NCI-H774 (cell line): ENCODE measurements at places on chromosomes 4 and X.

- no peak for DNase-seq
These were observed 99.2 kb downstream of the TSPAN7 start for GRCh38 chrX:38660395-38661102.

- no peak for DNase-seq
These were observed 276.9 kb downstream of the PTTG2 start for GRCh38 chr4:38237139-38237538.

DNA sequence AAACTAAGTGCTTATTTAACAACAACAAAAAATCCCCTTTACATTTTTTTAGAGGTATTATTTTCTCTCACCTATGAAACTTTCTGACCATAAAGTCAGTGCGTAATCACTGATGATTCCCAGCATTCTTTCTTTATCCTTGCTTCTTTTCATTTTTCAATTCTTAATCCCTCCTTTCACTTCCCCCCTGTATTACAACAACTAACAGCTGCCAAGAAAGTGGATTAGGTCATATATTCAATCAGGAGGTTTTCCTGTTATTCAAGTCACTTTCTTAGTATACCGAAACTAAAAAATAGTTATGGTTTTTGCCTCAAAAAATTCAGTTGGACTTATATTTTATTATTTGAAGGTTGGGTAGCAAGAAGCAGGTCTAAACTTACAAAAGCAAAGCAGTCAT lies 2.1 kb upstream of the STAP1 start:
- DNase-seq = no peak

DNA sequence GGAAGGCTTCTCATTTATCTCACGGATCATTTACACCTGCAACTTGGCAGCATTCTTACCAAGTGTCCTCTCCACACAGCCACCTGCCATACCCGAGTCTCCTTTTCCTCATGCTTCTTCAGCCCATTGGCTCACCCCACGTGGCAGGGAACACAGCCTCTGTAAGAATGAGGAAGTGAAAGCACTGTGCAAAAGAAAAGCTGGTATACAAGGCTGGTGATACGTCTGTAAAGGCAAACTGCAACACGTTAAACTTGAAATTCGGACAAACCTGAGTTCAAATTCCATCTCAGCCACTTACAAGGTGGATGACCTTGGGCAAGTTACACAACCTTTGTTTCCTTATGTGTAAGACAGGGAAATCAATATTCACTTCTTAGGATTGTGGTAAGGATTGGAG lies 164.0 kb upstream of the RASGEF1B start:
- no peak for DNase-seq

- no peak for DNase-seq
These were observed 103.8 kb upstream of the PCDH10 start for GRCh38 chr4:133045288-133045687.

- DNase-seq = no peak
These were observed 374.2 kb upstream of the F9 start for GRCh38 chrX:139156356-139156755.

DNA sequence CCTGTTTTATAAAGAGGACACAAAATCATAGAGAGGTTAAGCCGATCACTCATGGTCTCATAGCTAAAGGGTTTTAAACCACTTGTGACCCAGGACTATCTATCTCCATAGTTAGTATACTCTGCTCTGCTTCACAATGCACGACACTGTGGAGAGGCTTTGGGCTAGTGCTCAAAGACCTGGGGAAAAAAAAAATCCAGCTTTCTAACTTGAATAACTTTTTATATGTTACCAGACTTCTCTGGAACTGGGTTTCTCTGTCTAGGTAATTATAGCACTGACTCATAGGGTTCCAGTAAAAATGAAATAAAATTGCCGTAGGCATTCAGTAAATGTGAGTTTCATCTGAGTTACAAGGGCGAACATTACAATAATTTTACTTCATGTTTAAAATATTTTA lies 273.7 kb upstream of the TECRL start:
- DNase-seq = no peak

DNA sequence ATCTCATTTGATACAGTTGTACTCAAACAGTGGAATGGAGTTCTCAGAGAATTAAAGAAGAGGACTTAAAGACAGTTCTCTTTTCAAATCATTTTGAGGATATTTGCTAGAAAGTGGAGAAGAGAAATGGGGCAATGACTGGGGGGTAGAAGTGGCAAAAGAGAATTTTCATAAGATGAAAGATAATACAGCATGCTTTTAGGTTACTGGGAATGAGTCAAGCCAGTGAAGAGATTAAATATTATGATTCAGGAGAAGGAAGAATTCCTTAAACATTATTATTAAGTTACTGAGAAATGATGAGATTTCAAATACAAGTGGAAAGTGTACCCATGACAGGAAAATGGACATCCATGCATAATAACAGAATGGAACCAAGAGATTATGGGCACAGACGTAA lies 219.0 kb upstream of the DKK2 start:
- DNase-seq = no peak

DNA sequence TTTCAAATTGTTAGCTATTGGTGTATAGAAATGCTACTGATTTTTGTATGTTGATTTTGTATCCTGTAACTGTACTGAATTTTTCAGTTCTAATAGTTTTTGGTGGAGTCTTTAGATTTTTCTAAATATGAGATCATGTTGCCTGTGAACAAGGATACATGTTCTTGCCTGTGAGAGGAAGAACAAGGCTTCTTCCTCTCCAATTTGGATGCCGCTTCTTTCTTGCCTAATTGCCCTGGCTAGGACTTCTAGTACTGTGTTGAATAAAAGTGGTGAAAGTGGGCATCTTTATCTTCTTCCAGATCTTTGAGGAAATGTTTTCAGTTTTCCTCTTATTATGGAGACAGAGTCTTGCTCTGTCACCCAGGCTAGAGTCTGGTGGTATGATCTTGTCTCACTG lies 16.2 kb upstream of the NAP1L5 start:
- no peak for DNase-seq

GRCh38 chr4:41640906-41641305 lies 102.9 kb downstream of the LIMCH1 start:
- DNase-seq = no peak

GRCh38 chr4:38266616-38267015 lies 306.4 kb downstream of the PTTG2 start:
- no peak for DNase-seq

- no peak for DNase-seq
These were observed 502.4 kb downstream of the NLGN4X start for GRCh38 chrX:5726224-5726623.

DNA sequence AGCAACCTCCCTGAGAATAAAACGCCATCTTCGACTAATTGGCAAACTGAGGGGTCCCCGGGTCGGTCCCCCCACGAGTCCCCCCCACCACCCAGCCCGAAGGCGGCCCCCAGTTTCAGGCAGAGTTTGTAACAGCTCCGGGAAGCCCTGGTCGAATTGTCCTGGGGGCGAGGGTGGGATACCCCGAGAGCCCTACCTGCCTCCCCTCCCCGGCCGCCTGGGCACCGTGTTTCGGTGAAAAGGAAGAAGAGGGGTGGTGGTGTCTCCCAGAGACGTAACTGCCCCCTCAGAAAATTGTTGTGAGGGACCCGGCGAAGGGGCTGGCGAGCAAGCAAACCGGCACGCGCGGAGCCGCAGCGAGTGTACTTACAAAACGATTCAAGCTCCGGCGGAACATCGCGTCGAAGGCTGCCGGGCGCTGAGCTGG lies 1.2 kb downstream of the ATP11C start:
- DNase-seq = no peak

- no peak for DNase-seq
These were observed 73.0 kb upstream of the HPGD start for GRCh38 chr4:174595141-174595929.

- no peak for DNase-seq
These were observed 22.3 kb downstream of the NKX1-1 start for GRCh38 chr4:1383728-1384591.

- peak; percentile 23 for DNase-seq
These were observed 103.9 kb downstream of the MAML3 start for GRCh38 chr4:140049849-140050637.

DNA sequence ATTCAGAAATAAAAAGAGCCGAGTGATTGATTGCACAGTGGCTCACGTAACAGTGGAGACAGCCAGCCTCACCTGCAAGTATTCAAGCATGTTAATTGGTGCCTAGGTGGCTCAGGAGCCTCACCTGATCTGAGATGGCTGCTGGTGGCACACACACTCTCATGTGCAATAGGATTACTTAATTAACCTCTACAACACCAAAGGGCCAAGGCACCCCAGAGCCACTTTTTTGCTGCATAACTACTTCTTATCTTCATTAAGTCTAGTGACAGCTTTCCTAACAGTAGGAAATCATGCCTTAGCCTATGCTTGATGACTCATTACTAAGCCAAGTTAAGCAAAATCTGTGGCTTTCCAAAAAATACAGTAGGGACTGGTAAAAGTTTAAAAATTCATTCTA lies 117.3 kb upstream of the NOCT start:
- peak; percentile 70 for DNase-seq

GRCh38 chr4:113759696-113760093 lies 1.8 kb downstream of the CAMK2D start:
- DNase-seq = no peak

GRCh38 chr4:8239226-8239625 lies 30.3 kb upstream of the HTRA3 start:
- DNase-seq = no peak

DNA sequence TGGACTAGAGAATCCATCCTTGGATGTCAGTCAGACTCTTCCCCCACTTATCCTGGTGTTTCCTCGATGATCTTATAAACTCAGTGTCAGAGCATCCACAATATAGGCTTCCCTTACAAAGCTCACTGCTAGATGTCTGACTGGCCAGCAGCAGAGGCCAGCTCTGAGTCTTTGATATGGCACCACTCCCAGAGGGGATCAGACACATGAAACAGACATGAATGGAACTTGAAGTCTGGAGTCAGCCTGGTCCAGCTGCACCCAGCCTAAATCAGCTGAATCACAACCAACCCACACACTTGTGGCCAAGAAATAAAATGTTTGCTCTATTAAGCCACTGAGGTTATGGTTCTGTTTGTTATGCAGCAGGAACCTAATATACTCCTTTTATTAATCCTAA lies 129.6 kb upstream of the MED14 start:
- DNase-seq = no peak

GRCh38 chrX:147850875-147851274 lies 60.8 kb upstream of the FMR1 start:
- DNase-seq = no peak

GRCh38 chr4:132071815-132072214 lies 1077.3 kb upstream of the PCDH10 start:
- DNase-seq = no peak

GRCh38 chr4:102500696-102501446 lies at the start of gene NFKB1:
Gene NFKB1, plus strand, starts transcription at chr4:102501359. Its CDS starts 24,160 bp downstream, at chr4:102525519.
- peak; percentile 16 for DNase-seq

DNA sequence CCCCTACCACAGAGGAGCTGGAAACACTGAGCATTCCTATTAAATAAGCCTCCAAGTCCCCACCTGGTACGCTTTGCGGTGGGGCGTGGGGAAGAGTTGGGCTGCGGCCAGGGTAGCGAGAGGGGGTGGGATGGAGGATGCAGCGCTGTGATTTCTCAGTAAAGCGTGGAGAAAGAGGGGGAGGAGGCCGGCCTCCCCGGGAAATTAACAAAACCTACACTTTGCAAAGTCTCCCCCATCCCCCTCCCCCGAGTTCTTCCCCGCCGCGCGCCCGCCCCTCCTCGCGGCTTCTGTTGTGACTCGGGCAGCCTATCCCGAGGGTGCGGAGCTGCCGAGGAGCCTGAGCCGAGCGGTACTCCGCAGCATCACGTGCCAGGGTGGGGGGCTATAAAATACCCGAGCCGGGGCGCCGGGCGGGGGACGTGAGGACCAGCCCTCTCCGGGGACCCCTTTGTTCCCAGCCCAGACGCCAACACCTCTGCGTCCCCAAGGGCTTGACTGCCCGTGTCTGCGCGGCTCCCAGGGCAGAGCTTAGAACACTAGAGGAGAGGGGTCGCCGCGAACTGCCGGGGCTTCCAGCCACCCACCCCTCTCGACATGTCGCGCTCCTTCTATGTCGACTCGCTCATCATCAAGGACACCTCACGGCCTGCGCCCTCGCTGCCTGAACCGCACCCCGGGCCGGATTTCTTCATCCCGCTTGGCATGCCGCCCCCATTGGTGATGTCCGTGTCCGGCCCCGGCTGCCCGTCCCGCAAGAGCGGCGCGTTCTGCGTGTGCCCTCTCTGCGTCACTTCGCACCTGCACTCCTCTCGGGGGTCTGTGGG lies at the start of gene GSX2:
Gene GSX2, plus strand, starts transcription at position 416 of the 827 bp plus-strand sequence. Its CDS starts 182 bp downstream, at position 598.
- DNase-seq = no peak

DNA sequence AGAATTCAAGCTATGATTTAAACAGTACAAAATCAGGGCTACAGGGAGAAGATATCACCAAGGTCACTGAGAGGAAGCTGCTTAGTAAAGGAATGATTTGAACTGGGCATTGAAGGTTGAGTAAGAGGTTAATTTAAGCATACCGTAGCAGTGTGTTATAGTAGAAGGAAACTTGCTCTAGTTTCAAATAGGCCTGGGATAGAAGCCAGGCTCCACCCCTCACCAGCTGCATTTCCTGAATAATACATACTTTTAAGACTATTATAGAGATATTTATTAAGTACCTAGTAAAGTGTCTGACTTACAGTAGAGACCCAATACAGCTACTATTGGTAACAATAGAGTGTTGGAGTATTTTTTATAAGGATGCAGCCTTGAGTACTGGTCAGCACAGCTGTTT lies 118.0 kb upstream of the GLRA2 start:
- DNase-seq = no peak

- DNase-seq = no peak
These were observed 5.7 kb downstream of the SPON2 start for GRCh38 chr4:1166509-1167243.

DNA sequence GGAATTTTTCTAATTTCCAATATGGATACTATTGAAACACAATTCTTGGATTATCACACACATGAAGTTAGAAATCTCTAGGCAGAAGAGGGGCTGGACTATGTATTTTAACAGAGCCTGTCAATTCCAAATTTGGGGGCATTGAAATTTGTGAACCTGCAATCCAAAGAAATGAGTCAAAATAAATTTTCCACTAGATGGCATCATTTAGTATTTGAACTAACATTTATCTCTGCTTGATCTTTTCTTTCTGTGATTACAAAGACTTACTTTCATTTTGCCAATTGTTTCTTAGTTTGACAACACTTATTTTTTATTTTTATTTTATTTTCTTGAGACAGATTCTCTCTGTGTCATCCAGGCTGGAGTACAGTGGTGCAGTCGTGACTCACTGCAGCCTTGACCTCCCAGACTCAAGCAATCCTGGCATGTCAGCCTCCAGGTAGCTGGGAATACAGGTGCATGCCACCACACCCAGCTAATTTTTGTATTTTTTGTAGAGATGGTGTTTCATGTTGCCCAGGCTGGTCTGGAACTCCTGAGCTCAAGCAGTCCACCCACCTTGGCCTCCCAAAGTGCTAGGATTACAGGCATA lies 2.7 kb upstream of the PYURF start:
- DNase-seq = no peak

- DNase-seq = no peak
These were observed 12.4 kb downstream of the ZBTB49 start for GRCh38 chr4:4302416-4302815.

DNA sequence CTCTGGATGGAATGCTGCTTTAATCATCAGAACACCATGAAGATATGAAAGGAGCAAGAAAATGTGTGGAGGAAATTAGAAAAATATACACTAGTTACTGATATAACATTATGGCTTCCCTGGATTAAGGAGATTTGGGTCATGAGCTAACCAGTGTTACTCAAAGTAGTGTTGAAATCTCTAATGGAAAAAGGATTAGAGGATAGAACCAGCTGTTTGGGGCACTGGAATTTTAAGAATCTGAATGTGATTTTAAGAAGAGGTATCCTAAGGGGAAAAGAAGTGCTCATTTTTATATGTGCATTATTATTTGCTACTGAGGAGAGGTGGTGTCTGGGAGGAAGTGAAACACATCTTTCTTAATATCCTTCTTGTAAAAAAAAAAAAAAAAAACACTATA lies 164.1 kb upstream of the PPARGC1A start:
- DNase-seq = no peak

- DNase-seq = no peak
These were observed 103.4 kb downstream of the DDIT4L start for GRCh38 chr4:100086766-100087431.
